ENCODE measurements at places on chromosomes 6 and 20.

DNA sequence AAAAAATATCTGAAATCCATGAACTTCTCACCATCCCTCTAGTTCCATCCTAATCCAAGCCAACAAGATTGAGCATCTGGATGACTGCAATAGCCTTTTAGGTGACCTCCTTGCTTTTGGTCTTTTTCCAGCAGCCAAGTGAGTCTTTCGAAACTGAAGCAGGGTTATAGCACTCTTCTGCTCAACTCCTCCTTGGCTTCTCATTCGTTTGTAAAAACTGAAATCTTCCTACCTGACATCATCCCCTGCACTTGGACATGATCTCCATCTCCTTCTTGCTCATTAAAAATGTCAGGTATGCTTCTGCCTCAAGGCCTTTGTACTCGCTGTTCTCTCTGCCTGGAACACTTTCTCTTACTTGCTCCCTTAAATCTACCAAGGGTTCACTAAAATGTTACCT lies 46.0 kb downstream of the STX7 start:
- DNase-seq: peak; percentile 92

- no peak for DNase-seq
Measured at GRCh38 chr20:4613184-4613583, 108.5 kb upstream of the PRND start.

GRCh38 chr6:134352786-134353480 lies 35.0 kb upstream of the SGK1 start:
- peak; percentile 95 for DNase-seq

GRCh38 chr20:40686893-40687292 lies 2.1 kb downstream of the MAFB start:
- no peak for DNase-seq

- DNase-seq: no peak
Measured at GRCh38 chr20:20812136-20812535, 99.7 kb upstream of the RALGAPA2 start.

DNA sequence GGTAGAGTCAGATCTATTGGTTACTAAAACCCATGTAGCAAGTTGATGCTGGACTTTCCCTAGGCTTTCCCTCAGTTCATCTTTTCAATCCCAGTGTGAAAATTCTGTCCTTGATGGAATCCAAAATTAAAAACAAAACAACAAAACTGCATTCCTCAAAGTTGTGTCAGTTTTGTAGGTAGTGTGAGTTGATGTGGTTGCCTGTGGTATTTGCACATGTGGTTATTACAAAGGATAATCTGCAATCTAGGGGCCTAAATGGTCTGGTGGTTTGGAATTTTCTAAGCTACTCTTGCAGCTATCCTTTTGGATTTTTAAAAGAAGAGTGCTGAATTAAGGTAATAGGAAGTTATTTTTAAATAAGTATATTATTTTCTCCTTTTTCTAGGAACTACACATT lies 132.2 kb upstream of the SCGN start:
- DNase-seq: no peak

DNA sequence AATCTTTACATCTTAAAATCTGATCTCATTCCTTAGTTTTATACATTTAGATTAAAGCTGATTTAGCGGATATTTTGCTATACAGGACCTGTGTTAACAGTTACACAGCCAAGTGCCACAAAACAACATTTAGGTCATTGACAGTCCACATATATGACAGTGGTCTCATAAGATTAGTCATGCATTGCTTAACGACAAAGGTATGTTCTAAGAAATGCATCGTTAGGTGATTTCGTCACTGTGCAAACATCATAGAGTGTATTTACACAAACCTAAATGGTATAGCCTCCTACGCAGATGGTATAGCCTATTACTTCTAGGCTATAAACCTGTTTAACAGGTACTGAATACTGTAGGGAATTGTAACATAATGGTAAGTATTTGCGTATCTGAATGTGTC lies 21.6 kb downstream of the ADGRG6 start:
- DNase-seq: peak; percentile 51

DNA sequence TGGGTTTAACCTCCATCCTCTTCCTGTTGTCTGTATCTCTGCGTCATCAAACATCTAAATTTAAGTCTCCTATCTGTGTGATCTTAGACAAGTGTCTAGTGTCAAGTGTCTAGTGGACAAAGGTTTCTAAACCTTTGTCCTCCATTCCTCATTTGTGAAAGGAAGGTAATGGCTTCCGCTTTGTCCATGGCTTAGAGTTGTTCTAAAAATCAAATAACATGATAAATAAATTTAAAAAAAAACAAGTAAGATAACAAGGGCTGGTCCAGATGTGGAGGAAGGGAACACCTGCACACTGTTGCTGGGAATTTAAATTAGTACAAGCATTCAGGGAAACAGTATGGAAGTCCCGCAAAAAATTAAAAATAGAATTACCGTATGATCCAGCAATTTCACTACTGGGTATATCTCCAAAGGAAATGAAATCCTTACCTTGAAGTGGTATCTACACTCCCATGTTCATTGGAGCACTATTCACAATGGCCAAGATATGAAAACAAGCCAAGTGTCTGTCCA lies 17.6 kb upstream of the SERPINB1 start:
- no peak for DNase-seq

DNA sequence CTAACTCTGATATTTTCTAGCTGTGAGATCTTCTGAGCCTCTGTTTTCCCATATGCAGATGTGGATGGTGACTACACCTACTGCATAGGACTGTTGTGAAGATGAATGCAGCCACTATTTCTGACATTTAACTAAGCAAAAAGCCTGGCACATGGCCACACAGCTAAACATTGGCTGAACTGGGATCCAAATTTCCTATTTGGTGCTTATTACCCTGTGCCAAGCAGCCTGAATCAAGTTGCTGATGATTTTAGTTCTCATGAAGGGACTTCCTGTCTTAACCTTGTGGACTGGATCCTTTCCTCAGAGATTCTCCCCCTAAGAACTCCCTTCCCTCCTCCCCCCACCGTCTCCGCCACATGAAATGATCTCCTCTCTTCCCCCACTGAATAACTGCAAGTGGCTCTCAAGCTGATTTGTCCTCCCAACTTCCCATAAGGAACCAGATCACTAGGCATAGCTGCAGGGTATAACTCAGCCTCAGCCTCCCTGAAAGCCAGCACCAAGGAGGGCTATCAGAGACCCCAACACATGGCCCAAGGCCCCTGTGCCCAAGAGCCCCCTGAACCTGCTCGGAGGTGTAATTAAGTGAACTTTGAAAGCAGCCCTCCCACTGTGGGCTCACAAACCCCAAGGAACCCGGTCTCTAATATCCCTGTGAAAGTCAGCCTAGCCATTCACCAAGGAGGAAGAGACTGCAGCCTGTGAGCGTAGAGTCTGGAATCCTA lies 55.7 kb downstream of the MAFB start:
- no peak for DNase-seq

- peak; percentile 11 for DNase-seq
Measured at GRCh38 chr6:167699141-167699931, 127.4 kb upstream of the AFDN start.

GRCh38 chr20:13422637-13423036 lies 201.6 kb downstream of the ISM1 start:
- DNase-seq: peak; percentile 24

- DNase-seq: peak; percentile 43
Measured at GRCh38 chr6:47353871-47354270, 44.2 kb upstream of the TNFRSF21 start.

DNA sequence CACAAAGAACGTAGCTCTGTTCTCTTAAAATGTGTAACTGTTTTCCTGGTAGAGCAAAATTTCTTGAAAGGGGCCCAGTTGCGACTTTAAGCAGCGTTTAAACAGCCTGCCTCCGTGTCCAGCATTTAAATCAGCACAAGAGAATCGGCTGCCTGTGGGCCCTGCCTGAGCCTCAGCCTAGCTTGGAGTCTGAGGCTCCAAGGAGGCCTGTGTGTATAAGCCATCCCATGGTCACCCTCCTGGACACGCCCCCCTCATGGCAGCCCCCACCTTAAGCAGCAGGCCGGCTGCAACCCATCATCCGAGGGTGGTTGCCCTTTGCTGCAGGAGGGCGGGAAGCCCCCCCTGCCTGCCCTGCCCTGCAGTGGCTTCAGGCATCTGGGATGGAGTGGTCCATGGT lies 18.9 kb downstream of the SDCBP2 start:
- no peak for DNase-seq

DNA sequence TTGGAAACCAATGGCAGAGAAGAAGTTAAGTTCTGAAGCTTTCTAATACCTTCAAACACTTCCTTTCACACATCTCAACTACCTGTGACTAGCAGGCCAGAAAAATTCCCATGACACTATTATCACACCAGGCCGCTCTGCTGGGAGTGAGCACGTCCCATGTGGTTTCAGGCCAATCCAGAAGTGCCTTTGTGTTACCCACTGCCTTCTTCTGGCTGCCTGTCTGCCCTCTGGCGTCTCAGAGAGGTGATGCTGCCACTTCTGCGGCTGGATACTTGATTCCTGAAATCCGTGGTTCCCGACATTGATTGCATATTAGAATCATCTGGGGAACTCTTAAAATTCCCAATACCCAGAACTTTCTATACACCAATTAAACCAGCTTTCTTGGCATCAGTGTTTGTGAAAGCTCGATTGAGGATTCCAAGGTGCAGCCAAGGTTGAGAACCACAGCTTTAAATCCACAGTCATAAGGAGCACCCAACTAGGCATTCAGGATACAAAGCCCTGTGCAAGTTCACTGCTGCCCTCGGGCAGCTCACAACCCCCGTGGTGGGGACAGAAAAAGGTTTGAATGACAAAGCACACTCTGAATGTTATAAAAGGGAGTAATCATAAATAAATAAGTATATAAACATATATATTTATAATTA lies 65.6 kb downstream of the STMND1 start:
- DNase-seq: peak; percentile 31

- peak; percentile 97 for DNase-seq
Measured at GRCh38 chr6:145247692-145248419, 487.5 kb downstream of the EPM2A start.

DNA sequence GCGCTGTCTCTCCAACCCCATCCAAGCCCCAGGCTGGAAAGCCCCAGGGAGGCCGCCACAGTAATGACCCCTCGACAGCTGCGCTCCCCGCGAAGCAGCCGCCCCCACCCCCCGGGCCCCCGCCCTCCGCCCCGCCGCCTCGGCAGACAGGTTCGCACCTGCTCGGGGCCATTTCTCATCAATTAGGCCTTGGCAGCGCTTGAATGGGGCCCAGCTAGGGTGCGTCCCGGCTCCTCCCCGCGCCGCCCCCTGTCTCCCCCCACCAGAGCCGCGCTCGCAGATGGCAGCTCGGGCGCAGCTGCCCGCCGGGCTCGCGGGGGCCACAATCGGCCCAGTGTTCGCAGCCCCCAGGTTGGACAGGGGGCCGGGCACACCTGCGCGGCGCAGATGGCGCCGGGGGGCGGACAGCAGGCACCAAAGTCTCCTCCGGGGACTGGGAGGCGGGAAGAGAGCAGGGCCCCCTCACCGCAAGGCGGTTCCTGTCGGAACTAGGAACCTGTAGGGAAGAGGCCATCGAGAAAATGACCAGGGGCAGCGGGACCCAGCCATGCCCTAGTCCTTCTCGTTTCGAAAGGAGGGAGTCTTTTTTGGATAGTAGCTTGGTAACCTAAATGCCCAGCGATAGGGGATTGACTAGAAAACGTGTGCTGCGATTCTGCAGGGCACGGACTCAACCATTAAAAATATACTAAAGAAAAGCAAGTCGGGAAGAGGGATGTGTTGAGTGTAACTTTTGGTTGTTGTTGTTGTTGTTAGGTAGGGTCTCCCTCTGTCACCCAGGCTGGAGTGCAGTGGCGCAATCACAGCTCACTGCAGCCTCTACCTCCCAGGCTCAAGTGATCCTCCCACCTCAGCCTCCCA lies 83.2 kb upstream of the EYA2 start:
- DNase-seq: no peak

- DNase-seq: no peak
Measured at GRCh38 chr6:99165838-99166237, 183.6 kb downstream of the FAXC start.

All from iris pigment epithelial cell (primary cell).